ENCODE measurements at places on chromosomes 2 and 18.

GRCh38 chr2:145815933-145816332 lies 1296.0 kb upstream of the ZEB2 start:
- no peak for DNase-seq

GRCh38 chr2:91839904-91840868 lies 3031.0 kb upstream of the TEKT4 start:
- DNase-seq = no peak

DNA sequence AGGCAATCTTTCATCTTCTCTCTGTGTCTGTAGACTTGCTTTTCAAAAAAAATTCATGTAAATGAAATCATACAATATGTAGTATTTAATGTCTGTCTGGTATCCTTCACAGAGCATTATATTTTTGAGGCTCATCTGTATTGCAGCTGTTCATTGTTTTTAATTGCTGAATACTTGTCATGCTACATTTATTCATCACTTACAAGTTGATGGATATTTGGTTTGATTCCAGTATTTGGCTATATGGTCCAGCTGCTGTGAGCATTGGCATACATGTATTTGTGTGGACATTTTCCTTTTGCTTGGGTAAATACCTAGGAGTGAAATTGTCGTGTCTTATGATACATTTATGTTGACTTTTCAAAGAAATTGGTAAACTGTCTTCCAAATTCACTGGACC lies 441.4 kb downstream of the DCDC2C start:
- no peak for DNase-seq

DNA sequence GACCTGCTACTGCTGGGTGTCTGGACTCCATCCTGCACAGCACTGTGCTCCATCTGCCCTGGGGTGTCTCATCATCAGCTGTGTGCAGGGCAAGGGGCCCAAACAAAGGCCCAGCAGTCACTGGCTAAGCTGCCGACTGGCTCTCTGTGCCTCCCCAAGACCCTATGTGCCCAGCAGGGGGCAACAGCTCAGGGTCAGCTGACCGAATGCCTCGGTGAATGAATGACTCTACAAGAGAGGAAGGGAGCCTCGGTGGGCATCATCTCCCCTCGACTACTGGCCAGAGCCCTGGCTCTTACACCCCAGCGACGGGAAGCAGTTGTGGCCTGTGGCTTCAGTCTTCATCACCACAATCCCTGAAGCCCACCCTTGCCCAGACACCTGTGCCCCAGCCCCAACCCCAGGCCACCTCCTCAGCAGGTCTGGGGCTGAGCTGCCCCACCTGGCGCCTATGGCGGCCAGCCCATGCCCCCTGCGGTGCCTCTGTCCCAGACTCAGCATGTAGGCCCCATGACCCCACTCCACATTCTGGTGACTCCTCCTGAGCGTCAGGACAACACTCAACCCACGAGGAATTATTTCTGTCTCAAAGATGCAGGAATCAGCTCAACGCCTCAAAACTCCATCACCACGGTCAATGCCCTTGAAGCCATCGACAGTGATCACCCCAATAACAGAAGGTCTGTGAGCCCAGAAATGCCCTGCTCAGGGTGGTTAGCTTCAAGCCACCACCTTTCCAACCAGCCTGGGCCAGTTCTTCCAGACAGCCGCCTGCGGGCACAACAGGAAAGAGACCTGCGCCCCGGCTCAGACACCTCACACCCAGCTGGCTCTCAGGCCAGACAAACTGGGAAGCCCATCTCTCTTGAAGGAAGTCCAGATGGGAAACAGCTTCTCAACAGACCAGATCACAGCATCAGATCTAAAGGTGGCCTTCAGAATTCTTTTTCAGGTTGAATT lies 1.6 kb upstream of the GPR17 start:
- no peak for DNase-seq

DNA sequence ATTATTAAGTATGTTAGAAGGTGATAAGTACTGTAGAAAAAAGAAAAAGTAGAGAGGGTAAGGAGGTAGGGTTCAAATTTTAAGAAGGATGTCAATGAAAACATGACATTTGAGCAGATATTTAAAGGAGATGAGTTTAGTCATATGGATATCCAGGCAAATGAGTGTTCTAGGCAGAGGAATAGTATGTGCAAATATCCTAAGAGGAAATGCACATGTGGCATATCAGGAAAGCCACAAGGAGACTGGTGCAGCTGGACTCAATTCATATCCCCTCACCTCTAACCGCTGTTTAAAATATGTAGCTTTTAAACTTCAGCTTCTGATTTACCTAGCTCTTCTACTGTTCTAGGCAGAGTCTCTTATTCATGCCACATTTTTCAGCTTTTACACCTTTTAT lies 9.5 kb downstream of the AGPS start:
- no peak for DNase-seq

DNA sequence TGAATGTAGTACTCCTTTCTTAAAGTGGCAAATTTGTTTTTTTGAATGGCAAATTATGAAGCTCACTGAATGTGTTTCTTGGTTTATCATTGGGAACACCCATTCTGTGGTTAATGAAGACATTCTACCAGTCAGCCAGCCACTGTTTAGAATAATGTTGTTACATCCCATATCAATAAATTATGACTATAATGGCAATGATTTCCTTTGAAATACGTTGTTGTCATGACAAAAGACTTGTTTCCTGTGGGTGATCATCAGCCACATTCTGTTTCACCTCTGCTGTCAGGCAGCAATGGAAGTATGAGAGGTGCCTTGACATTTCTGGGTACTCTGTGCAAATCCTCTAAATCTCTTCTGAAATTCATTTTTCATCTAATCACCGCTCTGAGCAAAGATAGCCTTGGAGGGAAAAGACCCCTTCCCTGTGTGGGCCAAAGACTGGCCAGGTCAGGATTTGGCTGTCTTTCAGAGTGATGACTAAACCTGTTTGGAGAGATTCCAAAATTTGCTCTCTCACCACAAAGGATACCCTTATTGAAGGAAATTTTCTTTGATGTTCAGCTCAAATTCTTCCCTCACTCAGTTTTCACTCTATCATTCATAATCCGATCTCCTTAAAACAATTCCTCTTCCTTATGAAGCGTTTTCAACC lies 869.2 kb downstream of the BCL11A start:
- no peak for DNase-seq

GRCh38 chr2:232540441-232541041 lies 1.0 kb downstream of the CHRNG start:
- DNase-seq = no peak

DNA sequence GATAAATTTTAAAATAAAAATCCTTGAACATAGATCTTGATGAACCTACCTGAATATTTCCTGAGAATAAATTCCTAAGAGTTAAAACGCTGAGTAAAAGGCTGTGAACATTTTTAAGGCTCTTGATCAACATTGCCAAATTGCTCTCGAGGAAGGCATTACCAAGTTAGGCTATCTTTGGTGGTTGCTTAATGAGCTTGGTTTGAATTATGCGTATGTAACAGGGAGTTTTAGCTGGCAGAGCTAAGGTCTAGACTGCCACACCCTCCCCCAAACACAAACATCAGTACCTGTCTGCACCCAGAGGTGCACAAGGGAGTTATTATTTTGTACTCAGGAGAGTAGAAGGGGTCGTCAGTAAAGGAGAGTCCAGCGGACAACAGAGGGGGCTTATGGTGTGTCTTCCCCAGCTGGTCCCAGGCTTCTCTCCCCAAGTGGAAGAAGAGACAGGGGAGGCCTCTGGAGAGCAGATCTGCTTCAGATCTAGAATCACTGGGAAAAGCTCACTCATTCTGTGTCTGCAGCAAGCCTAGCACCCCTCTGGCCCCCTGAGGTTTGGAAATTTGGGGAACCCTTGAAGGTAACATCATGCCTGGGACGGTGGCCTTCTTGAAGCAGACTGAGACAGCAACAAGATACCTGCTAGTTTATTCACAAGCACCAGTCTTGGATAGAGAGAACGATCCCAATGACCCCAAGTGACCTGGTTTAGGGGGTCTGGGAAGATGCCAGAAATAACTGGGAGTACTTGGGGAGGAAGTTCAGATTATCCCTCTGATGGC lies 197.2 kb upstream of the ID2 start:
- DNase-seq = no peak

Data from NT2/D1 (cell line).